Stimulated activated CD4-positive, alpha-beta T cell treated with anti-CD3 and anti-CD28 coated beads, Interleukin-1b, Interleukin-23, amount 100 ng/mL, for 4 hours (primary cell): ENCODE measurements at places on chromosomes 7 and 10.

DNA sequence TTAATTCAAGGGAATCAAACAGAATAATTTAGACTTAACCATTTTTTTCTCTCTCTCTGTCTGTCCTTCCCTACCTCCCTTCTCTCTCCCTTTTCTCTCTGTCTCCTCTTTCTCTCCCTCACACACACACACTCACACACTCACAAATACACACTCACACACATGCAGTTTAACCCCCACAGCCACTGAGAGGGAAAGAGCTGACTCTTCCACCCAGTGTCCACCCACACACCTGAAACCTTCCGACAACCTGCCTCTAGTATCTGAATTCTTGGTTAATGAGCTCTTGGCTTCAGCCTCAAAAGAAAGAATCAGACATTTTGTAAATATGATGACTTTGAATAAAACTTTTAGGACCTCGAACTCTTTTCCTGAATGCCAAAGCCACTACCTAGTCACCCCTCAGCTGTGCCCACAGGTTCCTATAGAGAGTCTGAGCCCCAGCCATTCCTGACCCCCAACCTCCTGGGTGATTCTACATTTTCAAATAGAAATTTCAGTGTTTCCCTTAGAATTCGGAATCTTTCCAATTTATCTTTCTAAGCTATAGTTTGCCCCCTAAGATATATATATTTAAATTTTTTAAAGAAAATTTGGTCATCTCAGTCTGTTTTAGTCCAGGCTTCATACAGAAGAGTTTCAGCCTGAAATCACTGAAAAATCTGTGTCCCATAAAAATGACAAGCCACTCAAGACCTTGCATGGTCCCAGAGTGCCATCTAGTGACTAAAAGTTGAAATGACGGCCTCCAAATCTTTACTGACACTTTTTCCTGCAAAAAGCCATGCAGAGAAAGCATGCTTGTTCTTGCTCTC lies 202.8 kb downstream of the IPMK start:
- DNase-seq: no peak

DNA sequence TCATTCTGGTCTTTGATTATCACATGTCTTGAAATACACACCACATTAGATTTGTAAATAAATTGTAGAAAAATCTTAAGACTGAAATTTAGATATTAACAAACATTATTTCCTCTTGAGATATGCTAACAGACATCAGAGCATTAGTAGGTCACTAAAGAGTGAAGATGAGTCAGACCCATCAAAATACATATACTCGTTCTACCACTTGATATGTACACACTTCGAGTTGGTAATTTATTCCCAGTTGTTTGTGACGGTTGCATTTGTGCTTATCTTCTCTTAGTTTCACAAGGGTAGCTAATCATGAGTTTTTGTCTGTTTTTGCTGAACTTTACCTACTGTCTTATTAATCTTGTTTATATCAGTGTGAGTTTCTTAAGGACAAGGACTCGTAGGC lies 383.4 kb downstream of the AUTS2 start:
- DNase-seq: no peak

DNA sequence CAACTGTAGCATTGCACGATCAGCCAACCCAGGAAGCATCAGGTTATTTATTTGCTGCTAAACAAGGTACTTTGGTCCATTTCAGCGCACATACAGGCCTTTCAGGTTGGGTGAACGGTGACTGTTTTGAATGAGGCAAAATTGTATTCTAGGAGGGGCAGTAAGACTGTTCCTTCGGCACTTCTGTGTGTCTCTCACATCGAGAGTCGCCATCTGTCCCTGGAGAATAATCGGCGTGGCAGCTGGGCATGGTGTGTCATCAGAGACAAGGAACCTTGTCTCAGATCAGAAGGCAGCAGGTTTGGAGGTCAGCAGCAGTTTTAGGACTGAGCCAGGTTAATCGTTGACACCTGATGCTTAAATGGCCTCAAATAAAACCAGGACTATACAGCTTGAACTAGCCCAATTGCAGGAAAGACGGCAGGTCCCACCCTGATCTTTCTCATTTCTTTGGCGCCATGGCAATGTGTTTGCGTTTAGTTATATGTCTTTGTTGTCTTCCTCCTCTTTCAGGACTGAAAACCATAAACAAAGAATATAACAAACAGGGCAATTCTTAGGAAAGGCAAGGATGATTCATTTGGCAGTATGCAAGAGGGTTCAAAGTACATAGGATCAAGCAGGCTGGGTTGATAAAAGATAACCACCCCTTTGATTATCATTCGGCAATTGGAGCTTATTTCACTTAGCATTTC lies 92.0 kb upstream of the PRR15 start:
- no peak for DNase-seq

GRCh38 chr7:8637322-8637721 lies 203.9 kb downstream of the NXPH1 start:
- DNase-seq: no peak

GRCh38 chr10:69480068-69480412 lies 28.8 kb downstream of the TSPAN15 start:
- no peak for DNase-seq

DNA sequence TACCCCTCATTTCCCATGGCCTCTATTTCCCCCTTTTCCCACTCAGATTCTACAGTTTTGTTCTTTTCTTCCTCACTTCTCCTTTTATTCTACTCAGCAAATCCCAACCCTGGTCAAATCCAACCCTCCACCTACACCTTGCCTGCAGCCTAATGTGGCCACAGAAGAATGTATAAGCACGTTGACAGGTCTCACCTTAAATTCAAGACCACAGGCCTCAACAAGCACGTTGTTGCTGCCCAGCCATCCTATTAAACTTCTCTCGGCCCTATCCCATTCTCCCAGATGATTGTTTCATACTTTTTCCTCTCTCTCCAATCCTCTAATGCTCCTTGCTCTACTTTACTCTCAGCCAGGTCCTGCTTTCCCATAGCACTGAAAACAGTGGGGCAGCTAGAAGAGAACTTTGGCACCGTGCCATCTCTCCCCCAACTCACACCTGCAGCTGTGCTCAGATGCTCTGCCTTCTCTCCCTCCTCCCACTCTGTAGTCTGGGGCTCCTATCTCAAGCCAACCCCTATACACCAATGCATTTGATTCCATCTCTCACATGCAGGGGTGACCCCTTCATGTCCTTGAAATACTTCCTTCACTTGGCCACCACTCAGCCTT lies 6.8 kb upstream of the EIF3A start:
- DNase-seq: no peak

DNA sequence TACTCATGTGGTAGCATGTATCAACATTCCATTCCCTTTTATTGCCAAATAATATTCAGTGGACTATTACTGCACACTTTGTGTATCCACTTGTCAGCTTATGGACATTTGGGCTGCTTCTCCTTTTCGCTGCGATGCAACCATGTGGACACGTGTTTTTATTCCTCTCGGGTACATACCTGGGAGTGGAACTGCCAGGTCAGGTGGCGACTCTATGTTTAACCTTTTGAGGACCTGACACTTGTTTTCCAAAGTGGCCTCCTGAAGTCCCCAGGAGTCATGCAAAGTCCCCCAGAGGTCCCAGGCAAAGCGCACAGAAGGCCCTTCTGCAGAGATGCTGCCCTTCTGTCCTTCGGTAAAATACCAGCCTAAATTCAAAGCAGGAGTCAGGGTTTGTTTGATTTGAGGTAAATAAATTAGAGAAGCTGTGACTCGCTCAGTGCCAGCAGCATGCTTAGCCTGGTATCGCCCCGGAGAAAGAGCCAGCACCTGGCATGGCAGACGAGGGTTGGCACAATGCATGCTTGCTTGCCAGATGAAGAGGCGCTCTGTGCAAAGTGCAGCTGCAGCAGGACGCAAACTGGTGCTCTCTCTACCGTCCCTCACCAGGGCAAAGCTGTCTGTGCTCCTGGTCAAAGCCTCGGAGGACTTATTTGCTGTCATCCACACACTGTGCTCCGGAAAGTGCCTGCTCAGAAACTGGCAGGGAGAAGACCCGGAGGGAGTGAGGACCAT lies 37.8 kb downstream of the HIPK2 start:
- DNase-seq: no peak

GRCh38 chr10:119112056-119112455 lies 8.1 kb downstream of the DENND10 start:
- DNase-seq: no peak

DNA sequence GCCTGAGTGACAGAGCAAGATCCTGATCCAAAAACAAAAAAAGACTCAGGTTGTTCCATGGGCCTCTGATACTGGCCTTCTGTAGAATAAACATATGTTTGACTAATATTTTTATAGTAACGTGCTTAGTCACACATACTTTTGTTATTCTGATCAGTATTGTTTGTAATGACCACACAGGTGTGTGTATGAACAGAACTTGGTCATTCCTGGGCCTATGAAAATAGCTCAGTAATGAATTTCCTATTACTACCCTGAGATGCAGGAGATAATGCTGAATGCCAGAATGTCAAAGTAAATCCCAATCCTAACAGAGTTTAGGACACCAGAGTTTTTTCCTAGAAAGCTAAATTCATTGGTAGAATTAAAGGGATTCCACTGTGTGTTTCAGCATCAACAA lies 108.7 kb downstream of the DOCK4 start:
- no peak for DNase-seq

- DNase-seq: no peak
Measured at GRCh38 chr10:103951942-103952341, 15.0 kb upstream of the SLK start.

GRCh38 chr10:43844221-43844620 lies 195.5 kb upstream of the ZNF32 start:
- DNase-seq: no peak

- no peak for DNase-seq
Measured at GRCh38 chr10:97503406-97503805, 4.7 kb downstream of the UBTD1 start.

DNA sequence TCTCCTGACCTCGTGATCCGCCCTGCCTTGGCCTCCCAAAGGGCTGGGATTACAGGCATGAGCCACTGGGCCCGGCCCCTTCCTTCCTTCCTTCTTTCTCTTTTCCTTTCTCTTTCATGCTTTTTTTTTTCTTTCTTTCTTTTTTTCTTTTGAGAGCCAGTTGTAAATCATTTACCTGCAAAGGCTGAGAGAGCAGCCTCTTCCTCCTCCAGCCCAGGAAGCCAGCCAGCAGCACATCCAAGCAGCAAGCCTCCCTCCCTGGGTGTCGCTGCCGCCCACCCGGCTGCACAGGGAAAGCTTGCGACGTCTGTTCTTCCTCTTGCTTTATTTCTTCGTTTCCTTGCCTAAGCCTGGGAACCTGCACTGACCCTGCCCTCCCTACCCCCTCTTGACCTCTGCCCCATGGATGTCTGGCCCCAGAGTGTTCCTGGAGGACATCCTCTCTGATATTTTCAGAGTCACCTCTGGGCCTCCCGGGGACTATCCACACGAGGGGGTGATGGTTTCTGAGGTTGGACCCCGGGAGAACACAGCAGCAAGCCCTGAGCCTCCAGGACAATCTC lies 62.8 kb upstream of the MYL10 start:
- DNase-seq: no peak

DNA sequence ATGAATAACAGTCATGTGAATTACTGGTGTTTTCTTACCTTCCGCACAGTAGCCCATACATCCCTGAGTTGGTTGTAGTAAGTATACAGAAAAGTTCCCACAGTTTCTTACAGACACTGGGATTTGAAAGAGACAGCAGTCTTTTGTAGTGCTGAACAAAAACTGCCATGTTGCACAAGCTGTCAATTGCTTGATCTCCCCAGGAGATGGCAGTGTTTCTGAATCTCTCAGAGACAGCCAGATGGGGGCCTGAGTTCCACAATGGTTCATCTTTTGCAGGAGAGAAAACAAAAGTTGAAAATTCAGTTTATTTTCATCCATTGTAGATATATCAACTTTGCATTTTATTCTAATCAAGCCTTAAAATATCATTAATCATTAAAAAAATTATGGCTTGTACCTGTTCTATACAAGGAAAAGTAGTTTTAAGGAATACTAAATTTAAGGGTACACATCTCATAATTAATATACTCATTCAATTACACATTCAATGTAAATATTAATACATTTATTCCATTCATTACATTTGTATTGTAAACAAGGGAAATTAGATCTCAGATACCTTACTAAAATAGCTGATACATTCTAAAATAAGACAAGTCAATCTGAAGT lies 14.5 kb downstream of the VWDE start:
- no peak for DNase-seq

DNA sequence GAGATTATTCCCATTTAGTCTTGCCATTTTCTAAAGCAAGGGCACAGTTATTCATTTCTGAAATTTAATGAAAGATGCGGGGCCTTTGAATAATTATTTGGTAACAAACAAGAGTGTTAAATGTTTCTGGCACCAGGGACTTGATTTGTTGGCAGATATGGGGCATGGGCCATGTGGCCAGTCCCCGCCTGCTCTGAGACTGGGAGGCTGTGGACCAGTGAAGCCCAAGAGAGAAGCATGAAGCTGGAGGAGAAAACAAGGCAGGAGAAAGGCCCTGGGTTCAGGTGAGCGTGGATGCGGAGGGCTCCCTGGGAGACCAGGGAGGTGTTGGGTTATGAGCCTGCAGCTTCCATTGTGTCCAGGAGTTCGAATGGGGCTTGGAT lies 378.5 kb downstream of the TCERG1L start:
- DNase-seq: no peak

- no peak for DNase-seq
Measured at GRCh38 chr10:6120691-6121090, 31.9 kb downstream of the RBM17 start.

DNA sequence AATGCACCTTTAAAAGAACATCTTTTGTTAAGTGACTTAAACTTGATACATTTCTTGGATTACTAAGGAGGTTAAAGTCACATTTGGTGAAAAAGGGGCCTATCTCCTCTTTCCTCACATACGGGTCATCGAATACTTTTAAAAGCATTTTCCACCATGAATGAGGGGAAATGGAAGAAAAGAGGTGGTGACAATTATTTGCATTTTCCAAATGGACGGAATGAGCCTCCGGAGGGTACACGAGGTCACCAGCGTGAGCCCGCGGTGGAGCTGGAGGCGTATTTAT lies 1.0 kb upstream of the BMPR1A start:
- no peak for DNase-seq

GRCh38 chr10:87546971-87547413 lies 42.3 kb downstream of the MINPP1 start:
- no peak for DNase-seq

- no peak for DNase-seq
Measured at GRCh38 chr7:70500261-70500660, 631.7 kb upstream of the GALNT17 start.
